Hippocampal formation (tissue), 2 donors: ENCODE measurements at places on chromosomes 2 and 18.

DNA sequence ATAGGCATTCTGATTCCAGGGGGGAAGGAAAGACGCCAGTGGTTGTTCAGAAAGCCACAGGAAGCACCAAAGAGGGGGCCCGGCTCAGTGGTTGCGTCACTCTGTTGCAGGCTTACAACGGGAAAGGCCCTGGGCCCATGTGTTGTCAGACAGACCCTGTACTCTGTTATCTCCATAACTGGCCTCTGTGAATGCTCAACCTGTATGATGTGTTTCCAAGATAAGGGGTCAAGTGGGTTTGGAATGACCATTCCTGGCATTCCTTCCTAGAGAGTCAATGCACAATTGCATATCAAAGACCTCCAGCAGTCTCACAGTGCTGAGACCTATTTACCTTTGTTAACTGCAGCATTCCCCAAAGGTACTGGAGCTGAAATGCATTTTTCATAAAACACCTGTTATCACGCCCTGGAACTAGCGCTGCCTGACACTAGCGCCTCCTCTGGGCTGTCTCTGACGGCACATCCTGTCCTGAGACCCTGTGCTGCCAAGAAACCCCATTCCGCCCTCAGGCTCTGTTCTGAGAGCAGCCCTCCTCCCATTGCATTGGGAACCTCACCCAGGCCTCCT lies 13.2 kb upstream of the LRRFIP1 start:
- peak; percentile 18 for DNase-seq

- DNase-seq, result no peak
These were observed 863.2 kb upstream of the CHAC2 start for GRCh38 chr2:52904355-52904891.

- DNase-seq, result no peak
These were observed 120.2 kb downstream of the FEZ2 start for GRCh38 chr2:36477746-36478145.

GRCh38 chr2:26849056-26849999 lies 1.4 kb downstream of the DPYSL5 start:
- no peak for DNase-seq

DNA sequence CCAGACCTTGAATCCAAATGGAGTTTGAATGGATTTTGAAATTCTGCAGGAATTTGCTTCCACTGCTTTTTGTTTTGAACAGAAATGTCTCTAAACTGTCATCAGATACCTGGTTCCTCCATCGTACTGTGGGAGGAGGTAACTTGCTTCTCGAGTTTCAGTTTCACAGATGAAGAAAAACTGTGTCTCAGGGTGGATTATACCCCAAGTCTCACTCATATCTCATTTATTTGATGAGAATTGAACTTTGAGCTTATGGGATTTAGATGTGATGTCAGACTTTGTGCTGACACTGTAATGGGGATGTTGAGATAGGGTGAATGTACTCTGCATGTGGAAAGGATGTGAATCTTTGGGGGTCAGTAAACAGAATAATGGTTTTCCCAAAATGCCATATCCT lies 107.5 kb downstream of the GORASP2 start:
- DNase-seq, result no peak

DNA sequence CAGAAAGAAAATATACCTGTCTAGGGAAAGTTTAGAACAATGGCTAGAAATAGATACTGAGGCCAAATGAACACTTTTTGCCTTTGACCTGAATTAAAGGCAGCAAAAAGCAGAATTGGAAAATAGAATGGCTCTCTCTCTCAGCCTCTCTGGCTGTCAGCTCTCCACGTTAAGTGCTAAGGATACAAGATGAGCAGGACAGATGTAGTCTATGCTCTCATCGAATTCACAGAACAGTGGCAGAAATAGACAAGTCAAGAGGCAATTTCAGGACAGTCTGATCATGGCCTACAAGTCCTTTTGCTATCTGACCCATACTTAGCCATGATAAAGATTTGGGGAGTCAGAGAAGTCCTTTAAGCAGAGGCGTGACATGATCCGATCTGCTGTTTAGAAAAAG lies 120.2 kb upstream of the CREB1 start:
- no peak for DNase-seq

- no peak for DNase-seq
These were observed 61.0 kb upstream of the EPAS1 start for GRCh38 chr2:46236006-46236875.
